ENCODE measurements at places on chromosomes 4 and X.

- peak; percentile 5 for DNase-seq
These were observed 76.7 kb downstream of the TAB3 start for GRCh38 chrX:30812326-30812725.

DNA sequence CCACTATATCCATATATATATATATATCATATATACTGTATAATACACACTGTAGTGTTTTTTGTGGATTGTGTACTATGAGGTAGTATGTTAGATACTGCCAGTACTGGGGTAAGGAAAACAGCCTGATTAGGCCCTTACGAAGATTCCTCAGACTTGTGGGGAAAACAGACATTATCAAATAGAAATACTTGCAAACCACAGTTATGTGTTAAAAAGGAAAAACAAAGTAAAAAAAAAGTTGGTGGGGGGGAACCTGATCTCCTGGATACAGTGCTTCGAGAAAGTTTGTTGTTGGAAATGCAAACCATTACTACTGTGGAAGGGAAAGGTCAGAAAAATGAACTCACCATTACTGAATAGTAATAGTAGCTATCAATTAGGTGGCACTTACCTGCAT lies 53.0 kb downstream of the PKD2 start:
- DNase-seq = no peak

GRCh38 chrX:13487731-13488505 lies 81.5 kb upstream of the EGFL6 start:
- DNase-seq = peak; percentile 63

DNA sequence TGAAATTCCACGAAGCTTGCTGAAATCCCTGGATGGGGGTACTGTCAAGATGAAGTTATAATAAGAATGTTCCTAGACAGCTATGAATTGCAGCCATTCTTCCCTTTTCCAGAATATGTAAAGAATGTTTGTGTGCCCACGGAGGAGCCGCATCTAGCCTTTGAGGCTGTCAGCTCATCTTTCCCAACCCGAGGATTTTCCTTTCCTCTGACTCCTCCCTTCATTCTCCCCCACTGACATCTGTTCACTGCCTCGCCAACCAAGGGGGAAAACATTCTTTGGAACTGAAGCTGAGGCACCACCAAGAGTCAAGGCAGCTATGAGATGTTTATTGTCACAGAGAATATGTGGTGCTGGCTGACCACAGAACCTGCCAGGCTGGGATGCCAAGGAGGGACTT lies 8.8 kb downstream of the NHSL2 start:
- no peak for DNase-seq

DNA sequence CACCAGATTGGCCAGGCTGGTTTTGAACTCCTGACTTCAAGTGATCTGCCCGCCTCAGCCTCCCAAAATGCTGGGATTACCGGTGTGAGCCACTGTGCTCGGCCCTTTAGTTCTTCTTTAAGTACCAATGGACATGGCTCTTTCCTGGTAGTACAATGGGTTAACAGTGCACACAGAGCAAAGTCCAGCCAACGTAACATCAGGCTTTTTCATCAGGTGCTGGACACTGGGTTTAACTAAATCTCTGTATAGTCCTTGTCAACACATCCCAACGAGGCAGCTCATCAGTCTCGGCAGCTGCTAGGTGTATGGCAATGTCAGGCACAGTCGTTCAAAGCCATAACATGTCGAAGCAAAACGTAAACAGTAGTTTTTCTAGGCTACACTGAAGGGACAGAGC lies 93.8 kb downstream of the HDAC8 start:
- no peak for DNase-seq

DNA sequence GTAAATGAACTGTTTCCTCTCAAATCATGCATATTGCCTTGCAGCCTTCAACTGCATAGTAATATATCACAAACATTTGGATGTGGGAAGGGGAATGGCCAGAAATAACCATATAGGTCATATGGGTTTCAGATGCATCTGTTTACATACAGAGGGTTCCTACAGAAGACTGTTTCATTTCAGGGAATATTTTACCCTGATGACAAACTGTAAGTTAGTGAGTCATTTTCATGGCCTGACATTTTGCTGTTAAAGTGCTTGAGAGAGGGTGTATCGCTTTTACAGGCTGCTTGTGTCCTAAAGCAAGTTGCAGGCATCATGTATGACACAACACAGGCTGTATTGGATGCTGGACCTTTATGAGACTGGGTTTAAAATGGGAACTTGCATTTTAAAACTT lies 25.5 kb upstream of the AMOT start:
- peak; percentile 6 for DNase-seq

DNA sequence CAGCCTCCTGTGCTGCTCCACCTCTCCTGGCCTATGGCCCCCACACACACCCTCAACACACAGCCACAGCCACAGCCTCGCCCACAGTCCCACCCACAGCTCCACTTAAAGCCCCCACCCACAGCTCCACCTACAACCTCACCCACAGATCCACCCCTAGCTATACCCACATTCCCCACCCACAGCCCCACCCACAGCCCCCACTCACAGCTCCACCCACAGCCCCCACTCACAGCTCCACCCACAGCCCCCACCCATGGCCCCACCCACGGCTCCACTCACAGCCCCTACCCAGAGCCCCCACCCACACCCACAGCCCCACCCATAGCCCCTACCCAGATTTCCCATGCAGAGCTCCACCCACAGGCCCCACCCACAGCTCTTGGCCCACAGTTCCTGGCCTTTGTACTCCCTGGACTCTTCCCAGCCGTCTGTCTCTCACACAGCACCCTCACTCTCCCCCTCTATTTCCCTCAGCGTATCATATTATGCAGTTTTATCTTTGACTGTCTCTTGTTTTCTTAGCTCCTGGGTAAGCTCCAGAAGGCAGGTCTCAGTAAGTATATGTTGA lies 322.5 kb downstream of the EVC2 start:
- DNase-seq = no peak

GRCh38 chr4:101969965-101970364 lies 179.4 kb downstream of the BANK1 start:
- DNase-seq = no peak

DNA sequence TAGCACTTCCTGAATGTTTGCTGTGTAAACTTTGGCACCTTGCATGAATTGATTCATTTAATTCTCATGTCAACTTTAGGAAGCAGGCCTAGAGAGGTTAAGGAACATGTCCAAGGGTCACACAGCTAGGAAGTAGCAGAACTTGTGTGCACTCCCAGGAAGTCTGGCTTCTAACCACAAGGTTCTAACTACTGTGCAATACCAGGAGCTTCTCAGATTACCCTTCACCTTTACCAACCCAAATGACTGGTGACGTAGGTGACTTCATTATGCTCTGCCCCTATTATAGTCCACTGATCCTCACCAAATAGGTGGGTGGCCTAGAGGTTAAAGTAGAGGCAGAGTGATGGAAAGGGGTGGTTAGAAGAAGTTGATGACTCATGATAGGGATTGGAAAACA lies 14.4 kb downstream of the AR start:
- no peak for DNase-seq

Data from suppressor macrophage treated with lipopolysaccharide for 4 hours (primary cell).